ENCODE measurements at places on chromosomes 13 and 19. TPM values are rescaled to one million over a fixed set of nuclear protein-coding genes. Genes with fewer than 3 reads are reported as not detected.

GRCh38 chr19:32870981-32871451 is 1.4 kb upstream of the SLC7A9 start:
- H3K4me1 ChIP-seq: no peaks in the 10 kb centered on the region
- H3K4me3 ChIP-seq: no peak overlapping the region
- DNase-seq: no peak
- H3K36me3 ChIP-seq: no peaks in the 10 kb centered on the region
- H3K27ac ChIP-seq: no peak overlapping the region

GRCh38 chr13:109684824-109685202 is 101.6 kb downstream of the IRS2 start:
- H3K4me3 ChIP-seq: no peak overlapping the region
- no peaks in the 10 kb centered on the region for H3K36me3 ChIP-seq
- DNase-seq: no peak
- H3K27me3 ChIP-seq: no peaks in the 10 kb centered on the region
- H3K4me1 ChIP-seq: no peaks in the 10 kb centered on the region

DNA sequence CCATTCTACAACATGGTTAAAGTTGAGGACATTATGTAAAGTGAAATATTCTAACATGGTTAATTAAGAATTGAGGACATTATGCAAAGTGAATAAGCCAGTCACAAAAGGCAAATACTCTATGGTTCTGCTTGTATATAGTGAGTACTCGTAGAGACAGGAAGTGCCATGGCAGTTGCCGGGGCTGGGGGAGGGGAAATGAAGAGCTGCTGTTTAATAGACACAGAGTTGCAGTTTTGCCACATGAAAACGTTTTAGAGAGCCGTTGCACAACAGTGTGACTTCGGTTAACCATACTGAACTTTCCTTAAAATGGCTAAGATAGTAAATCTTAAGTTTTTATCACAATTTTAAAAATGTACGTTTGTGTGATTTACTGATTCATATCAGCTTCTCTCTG is 176.9 kb downstream of the SHISA2 start:
- no peaks in the 10 kb centered on the region for H3K27me3 ChIP-seq
- H3K27ac ChIP-seq: no peak overlapping the region
- no peaks in the 10 kb centered on the region for H3K36me3 ChIP-seq
- no peaks in the 10 kb centered on the region for H3K4me1 ChIP-seq
- no peak for DNase-seq

DNA sequence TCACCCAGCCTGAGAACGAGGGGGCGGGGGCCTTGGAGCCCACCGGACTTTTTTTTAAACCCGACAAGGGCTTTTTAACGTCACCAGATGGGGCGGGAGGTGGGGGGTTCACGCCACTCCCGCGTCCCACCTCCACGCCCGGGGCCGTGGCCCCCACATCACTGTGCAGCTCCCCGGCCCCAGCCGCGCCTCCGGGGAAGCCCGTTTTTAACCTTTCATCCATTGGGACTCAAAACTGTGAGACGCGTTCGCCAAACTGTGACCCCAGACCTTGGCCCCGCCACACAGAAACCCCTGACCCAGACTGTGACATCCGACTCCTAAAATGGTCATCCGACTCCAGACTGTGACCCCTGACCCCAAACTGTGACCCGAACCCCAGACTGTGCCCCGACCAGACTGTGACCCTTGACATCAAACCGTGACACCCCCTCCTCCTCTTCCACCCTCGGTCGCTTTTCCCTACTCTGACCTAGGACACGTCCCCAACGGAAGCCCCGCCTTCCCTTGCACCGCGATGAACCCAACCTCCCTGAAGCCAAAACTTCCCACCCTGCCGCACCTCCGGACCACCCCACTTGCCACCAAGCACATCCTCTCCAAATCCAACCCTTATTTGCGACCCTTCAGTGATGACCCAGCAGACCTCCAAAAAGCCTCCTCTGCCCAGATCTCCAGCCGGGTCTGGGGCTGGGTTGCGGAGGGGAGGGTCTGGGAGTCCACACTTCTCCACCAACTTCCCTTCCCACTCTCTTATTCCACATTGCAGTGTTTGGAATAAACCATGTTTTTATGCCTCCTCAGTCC is 1.5 kb upstream of the GRWD1 start:
- H3K27ac ChIP-seq: no peak overlapping the region
- H3K27me3 ChIP-seq: peaks cover 27% of the 10 kb centered on the region
- H3K36me3 ChIP-seq: peaks cover 24% of the 10 kb centered on the region
- H3K4me3 ChIP-seq: peak overlapping the region; percentile 98

DNA sequence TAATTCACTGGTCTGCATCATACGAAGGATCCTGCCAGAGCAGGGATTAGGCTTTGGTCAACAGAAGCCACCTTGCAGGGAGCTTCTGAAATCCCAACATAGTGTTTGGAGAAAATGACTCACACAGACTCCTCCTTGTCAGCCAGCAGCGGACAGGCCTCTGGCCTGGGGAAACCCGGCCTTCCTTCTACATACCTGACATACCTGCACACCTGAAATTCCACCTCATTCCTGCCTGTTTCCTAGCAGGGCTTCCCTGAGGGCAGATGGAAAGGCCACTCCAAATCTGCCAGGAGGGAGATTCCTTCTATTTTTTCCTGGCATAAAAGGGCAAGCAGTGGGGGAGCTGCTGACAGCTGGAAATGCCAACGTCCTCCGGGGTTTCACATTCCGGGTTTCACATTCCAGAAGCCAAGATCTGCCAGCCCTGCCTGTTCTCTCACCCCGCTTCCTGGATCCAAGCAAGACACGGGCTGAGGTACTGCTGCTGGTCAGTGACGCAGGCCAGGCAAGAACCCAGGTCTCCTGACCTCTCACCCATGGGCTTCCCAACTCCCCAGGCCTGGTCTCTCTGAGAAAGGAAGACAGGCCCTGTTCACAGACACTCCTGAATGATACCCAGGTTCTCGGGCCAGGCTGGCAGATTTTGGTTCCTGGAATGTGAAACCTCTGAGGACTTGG is 18.2 kb upstream of the IGFL1 start:
- peak overlapping the region; percentile 70 for H3K27ac ChIP-seq
- H3K36me3 ChIP-seq: no peaks in the 10 kb centered on the region
- H3K4me3 ChIP-seq: no peak overlapping the region
- DNase-seq: no peak
- H3K4me1 ChIP-seq: peaks cover 9% of the 10 kb centered on the region
- peaks cover 6% of the 10 kb centered on the region for H3K27me3 ChIP-seq

DNA sequence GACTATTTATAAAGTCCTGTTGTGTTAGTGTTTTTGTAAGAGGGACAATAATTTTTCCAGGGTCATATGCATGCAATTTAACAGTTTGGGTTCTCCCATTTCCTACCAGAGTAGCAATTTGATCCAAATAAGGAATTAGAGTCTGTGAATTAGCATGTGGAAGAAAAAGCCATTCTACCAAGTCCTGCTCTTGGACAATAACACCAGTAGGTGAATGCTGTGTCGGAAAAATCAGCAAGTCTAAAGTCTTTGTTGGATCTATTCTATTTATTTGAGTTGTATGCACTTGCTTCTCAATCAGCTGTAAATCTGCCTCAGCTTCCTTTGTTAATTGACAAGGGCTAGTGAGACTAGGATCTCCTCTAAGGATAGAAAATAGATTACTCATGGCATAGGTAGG is 21.4 kb upstream of the IL17D start:
- DNase-seq: no peak
- H3K4me3 ChIP-seq: no peak overlapping the region
- H3K36me3 ChIP-seq: peaks cover 6% of the 10 kb centered on the region
- no peaks in the 10 kb centered on the region for H3K4me1 ChIP-seq
- no peaks in the 10 kb centered on the region for H3K27me3 ChIP-seq
- H3K27ac ChIP-seq: no peak overlapping the region

NXNL1 gene
- not detected for total RNA-seq

DNA sequence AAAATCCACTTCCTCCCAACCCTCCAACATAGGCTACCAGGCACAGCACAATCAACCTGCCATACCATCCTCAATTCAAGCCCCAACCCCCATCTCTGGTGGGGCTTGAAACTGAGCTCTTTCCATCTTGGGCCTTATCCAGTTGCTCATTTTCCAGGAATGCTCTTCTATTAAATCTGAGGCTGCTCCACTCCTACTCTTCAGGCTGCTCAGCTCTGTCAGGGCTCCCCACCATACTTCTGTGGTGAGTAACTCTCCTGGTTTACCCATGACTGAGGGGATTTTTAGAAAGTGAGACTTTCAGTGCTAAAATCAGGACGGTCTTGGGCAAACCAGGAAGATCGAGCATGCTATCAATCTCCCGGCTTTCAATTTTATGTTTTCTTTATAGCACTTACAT is 512.8 kb downstream of the LMO7 start:
- H3K27ac ChIP-seq: no peak overlapping the region
- H3K4me3 ChIP-seq: no peak overlapping the region
- no peaks in the 10 kb centered on the region for H3K36me3 ChIP-seq
- no peak for DNase-seq
- H3K27me3 ChIP-seq: no peaks in the 10 kb centered on the region

RNF113B gene
- not detected for total RNA-seq

GRCh38 chr13:107422421-107422820 is 792.9 kb downstream of the LIG4 start:
- no peaks in the 10 kb centered on the region for H3K36me3 ChIP-seq
- no peaks in the 10 kb centered on the region for H3K4me1 ChIP-seq
- H3K27me3 ChIP-seq: no peaks in the 10 kb centered on the region
- no peak for DNase-seq

- H3K27ac ChIP-seq: peak overlapping the region; percentile 75
- peaks cover 8% of the 10 kb centered on the region for H3K36me3 ChIP-seq
- no peak for DNase-seq
- no peaks in the 10 kb centered on the region for H3K27me3 ChIP-seq
- peaks cover 18% of the 10 kb centered on the region for H3K4me1 ChIP-seq
- peak overlapping the region; percentile 84 for H3K4me3 ChIP-seq
Measured at GRCh38 chr13:39655041-39655568, 357 bp upstream of the COG6 start.

DNA sequence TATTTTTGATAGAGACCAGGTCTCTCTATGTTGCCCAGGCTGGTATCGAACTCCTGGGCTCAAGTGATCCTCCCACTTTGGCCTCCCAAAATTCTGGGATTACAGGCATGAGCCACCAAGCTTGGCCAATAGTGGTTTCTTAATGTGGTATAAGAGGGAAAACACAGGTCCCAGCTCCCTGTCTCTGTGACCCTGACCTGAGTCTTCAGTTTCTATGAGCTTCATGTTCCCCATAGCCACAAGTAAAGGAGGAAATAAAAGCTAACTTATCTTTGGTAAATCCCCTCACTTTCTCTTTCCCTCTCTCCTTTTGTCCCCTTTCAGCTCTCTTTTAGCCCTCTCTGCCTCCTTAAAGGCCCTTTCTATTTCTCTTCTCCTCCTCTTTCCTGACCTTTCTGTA is 50.3 kb downstream of the ABCC4 start:
- no peak overlapping the region for H3K4me3 ChIP-seq
- no peaks in the 10 kb centered on the region for H3K27me3 ChIP-seq
- peaks cover 4% of the 10 kb centered on the region for H3K36me3 ChIP-seq
- peaks cover 6% of the 10 kb centered on the region for H3K4me1 ChIP-seq

NLRP11 gene
- total RNA-seq: not detected

DNA sequence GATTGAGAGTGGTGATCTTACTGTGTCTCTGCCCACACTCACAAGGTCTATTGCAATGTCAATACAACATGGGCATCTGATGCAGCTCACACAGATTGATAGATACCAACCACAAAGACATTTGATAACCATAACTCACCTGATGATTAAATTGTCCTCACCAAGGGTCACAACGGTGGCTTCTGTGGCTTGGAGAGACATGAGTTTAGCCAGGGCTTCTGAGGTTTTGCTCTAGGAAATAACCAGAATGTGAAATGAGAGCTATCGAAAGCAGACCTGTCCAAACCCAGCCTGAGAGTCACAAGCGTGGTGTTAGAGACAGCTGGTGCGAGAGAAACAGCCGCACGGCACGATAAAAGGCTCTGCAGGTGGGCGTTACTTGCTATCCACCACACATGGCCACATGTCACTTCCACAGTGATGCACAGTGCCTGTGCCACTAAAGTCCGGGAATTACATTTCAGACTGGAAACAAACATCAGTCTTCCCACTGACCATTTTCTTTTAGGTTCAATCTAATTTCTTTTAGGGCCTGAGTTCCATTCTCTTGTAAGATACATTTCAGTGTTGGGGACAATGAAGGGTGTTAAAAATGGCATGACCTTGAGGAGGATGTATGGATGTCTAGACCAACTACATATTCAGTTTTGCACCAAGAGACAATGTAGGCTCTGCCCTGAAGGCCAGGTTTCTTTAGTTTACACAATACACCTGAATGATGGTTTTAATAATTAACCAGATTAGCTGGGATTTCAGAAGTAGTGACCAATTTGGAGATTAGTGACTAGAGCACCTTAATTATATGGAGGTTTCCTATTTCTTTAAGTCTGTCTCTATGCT is 53.7 kb downstream of the ATP7B start:
- H3K4me1 ChIP-seq: no peaks in the 10 kb centered on the region
- no peak overlapping the region for H3K27ac ChIP-seq
- no peaks in the 10 kb centered on the region for H3K27me3 ChIP-seq
- no peaks in the 10 kb centered on the region for H3K36me3 ChIP-seq

ZSWIM9 gene
- 2.4 TPM for total RNA-seq

ATXN8OS gene
- total RNA-seq: not detected

DNA sequence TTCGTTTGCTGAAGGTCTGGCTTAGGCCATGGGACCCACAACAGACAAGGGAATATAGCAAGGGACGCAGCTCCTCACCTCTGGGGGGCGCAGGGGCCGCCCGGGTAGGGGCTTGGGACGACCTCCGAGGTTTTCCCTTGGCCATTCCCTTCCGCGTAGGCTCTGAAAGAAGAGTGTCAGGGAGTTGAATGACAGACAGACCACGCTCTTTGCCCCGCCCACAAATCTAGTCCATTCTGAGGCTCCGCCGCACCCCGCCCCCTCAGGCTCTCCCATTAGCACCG is 11.4 kb upstream of the ZNF414 start:
- peak overlapping the region; percentile 32 for H3K4me3 ChIP-seq
- H3K27me3 ChIP-seq: no peaks in the 10 kb centered on the region
- peaks cover 9% of the 10 kb centered on the region for H3K4me1 ChIP-seq

- H3K27me3 ChIP-seq: peaks cover 6% of the 10 kb centered on the region
- no peaks in the 10 kb centered on the region for H3K4me1 ChIP-seq
- no peaks in the 10 kb centered on the region for H3K36me3 ChIP-seq
Measured at GRCh38 chr13:113086991-113087922, 18.3 kb upstream of the F7 start.

SPRY2 gene
- total RNA-seq: 74.2 TPM

- peaks cover 24% of the 10 kb centered on the region for H3K4me1 ChIP-seq
- DNase-seq: no peak
- H3K27ac ChIP-seq: no peak overlapping the region
Measured at GRCh38 chr19:47446534-47447469, 24.9 kb downstream of the SLC8A2 start.

- H3K36me3 ChIP-seq: no peaks in the 10 kb centered on the region
- H3K4me1 ChIP-seq: peaks cover 20% of the 10 kb centered on the region
- DNase-seq: no peak
- H3K27ac ChIP-seq: no peak overlapping the region
- H3K27me3 ChIP-seq: no peaks in the 10 kb centered on the region
- H3K4me3 ChIP-seq: no peak overlapping the region
Measured at GRCh38 chr19:46648060-46648960, 12.3 kb upstream of the GNG8 start.

Data from sigmoid colon (tissue), 7 donors.